Stimulated activated naive B cell treated with anti-CD40 and anti-IgM and Interleukin-4, amounts not matched to agents 10 μg/mL and 1 μg/mL and 100 μg/mL, for 72 hours (primary cell): ENCODE measurements at places on chromosomes 7 and 10.

DNA sequence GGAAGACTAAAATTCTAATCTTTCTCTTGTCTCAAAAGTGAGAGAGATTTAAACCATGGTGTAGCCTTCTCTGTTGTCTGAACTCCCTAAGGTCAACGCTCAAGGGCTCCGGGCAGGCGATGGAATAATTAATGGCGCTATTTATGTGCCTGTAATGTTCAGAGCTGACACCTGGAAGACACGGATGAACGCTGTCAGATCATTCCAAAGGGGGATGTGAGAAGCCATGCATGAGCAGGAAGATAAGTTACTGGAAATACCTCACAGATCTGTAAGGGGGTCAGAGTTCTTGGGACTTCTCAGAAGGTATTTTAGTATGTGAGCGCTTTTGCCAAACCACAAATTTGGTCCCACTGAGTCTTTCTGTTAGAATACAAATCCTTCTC lies 73.3 kb upstream of the MTPN start:
- no peak overlapping the region for H3K27ac ChIP-seq
- H3K27me3 ChIP-seq = no peaks in the 10 kb centered on the region
- no peaks in the 10 kb centered on the region for H3K4me1 ChIP-seq
- H3K4me3 ChIP-seq = no peak overlapping the region
- peaks cover 12% of the 10 kb centered on the region for H3K36me3 ChIP-seq
- no peak for DNase-seq

DNA sequence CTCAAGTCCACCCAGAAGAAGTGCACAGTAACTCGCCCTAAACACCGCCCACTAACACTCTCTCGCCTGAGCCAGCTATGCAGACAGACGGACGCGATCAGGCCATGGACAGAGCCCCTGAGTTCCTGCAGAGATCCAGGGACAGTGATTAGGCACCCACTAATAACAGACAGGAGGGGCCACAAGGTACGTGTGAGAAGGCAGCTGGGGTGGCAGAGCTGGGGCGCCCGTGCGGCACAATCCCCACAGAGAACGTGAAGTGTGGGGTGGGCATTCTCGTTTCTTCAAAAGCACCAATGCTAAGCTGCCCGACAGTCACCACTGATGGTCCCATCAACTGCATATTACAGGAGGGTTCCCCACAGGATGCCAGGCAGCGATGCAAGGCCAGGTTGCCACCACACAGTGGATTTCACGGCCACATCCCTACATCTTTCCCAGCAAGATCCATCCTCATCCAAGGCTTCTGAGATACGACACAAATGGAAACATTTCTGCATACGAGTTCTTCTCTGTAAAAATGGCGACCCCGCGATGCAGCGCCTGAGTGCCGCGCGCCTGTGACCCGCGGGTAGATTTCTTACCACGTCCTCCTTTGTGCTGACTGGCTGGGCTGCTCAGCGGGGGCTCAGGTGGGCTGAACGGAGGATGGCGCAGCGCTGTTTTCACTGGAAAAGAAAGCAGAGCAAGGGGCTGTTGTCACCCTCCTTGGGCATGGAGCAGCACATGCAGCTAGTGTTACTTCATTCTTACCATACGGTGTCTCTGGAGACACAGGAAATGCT lies 237.5 kb downstream of the TNS3 start:
- H3K4me1 ChIP-seq = no peaks in the 10 kb centered on the region
- H3K4me3 ChIP-seq = no peak overlapping the region
- H3K27ac ChIP-seq = no peak overlapping the region
- H3K36me3 ChIP-seq = peaks cover 38% of the 10 kb centered on the region
- DNase-seq = no peak
- H3K27me3 ChIP-seq = no peaks in the 10 kb centered on the region

DNA sequence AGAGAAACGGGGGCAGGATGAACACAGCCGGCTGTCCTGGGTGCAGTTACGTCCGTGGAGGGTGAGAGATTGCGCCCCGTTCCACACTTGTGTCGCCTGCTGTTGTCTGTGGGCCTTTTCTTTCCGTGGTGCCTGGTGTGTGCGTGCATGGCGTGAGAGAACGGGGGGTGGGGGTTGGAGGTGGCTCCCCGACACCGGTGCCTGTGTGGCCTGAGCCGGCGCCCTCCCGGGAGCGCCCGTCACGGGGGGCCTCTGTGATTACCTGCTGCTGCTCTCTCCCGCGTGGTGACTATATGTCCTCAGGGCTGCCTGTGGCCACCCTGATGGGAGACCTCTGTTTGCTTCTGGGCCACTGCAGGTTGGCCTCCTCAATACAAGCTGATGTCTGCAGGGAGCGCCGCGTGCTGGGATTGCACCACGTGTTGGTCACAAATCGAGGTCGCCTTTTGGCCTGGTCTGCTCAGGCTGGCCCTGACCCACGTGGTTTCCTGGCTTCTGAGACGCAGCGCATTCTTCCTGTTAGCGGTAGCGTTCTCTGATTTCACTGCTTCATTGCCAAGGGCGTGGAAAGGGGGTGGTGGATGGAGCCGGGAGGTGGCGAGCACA lies 10.9 kb upstream of the AP5Z1 start:
- H3K36me3 ChIP-seq = peaks cover 39% of the 10 kb centered on the region
- peaks cover under 1% of the 10 kb centered on the region for H3K4me1 ChIP-seq
- no peak overlapping the region for H3K4me3 ChIP-seq
- DNase-seq = no peak
- peak overlapping the region; percentile 70 for H3K27ac ChIP-seq

DNA sequence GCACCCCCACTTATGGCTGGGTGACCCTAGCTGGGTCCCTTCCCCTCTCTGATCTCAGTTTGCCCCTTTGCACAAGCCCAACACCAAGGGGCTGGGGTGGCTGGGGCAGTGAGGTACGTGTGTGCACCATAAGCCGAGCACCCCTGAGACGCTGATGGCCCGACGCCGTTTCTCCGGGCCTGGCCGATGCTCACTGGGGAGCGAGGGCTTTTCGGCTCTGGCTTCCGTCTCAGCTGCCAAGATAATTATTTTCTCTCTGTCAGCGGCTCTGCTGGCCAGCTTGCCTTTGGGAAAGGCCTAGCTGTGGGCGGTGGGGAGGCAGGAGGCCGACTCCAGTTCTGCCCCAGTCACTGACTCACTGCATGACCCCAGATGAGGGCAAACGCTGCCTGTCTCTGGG lies 91.0 kb downstream of the ZMIZ1 start:
- H3K4me1 ChIP-seq = peaks cover 3% of the 10 kb centered on the region
- no peak overlapping the region for H3K4me3 ChIP-seq
- DNase-seq = no peak
- H3K27ac ChIP-seq = no peak overlapping the region
- no peaks in the 10 kb centered on the region for H3K36me3 ChIP-seq

- peaks cover 36% of the 10 kb centered on the region for H3K36me3 ChIP-seq
- no peaks in the 10 kb centered on the region for H3K27me3 ChIP-seq
- H3K27ac ChIP-seq = no peak overlapping the region
These were observed 46.2 kb upstream of the AP5Z1 start for GRCh38 chr7:4729266-4729665.

DNA sequence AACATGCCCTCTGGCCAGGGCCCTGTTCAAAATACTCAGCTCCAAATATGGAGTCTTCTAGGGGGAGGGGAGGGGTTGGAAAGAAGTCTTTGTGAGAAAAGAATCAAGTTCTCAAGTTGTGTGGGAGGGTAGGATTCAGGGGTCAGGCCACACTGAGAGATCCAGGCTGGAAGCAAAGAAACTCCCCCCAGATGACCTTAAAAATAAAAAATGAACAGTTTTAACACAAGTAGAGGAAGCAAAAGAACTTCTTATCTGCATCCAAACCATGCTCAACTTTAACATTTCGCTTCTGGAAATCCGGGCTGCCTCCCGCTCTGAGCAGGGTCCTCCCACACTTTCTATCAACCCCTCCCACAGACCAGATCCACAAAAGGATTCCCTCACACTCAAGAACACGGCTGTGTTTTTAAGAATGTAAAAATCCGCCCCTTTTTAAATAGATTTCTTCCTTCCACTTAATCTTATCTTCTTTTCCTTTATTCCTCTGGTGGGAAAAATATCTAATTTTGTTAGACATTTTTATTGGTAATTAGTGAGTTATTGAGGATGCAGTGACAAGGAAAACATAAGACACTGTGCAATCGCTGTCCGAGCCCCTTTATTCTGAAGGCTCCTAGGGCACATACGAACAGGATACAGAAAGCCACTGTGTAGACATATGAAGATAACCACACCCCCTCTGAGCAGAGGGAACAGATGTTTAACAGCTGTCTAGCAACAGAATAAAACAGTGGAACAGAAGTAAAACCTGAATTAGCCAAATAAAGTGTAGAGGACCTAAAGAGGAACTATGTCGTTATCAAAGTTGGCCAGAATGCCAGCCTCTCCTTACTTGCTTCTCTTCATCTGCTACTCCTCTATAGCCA lies 43.8 kb downstream of the CYTH3 start:
- peak overlapping the region; percentile 17 for H3K4me3 ChIP-seq
- H3K36me3 ChIP-seq = no peaks in the 10 kb centered on the region
- H3K4me1 ChIP-seq = peaks cover 24% of the 10 kb centered on the region
- no peaks in the 10 kb centered on the region for H3K27me3 ChIP-seq
- peak overlapping the region; percentile 14 for H3K27ac ChIP-seq

GRCh38 chr10:71711052-71711623 lies 8.4 kb downstream of the C10orf105 start:
- no peaks in the 10 kb centered on the region for H3K36me3 ChIP-seq
- no peak for DNase-seq
- H3K4me1 ChIP-seq = peaks cover 42% of the 10 kb centered on the region
- H3K27me3 ChIP-seq = no peaks in the 10 kb centered on the region
- no peak overlapping the region for H3K27ac ChIP-seq

DNA sequence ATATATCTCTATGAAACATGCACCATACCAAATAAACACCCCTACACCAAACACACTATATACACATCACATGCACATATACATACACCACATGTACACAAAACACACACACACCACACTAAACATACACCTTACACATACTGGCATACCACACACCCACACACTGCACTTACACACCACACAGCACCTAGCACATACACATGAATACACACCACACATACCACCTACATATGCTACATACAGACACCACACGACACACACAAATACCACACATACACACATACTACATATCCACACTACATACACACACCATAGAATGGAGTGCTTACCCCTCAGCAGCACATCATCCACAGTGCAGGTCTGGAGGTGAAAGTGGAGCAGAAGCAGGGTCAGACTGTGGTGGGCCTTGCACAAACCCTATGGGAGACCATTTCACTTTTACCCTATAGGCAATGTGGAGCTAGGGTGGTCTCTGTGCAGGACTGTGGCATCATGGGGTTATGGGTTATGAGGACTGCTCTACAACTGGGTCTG lies 64.6 kb downstream of the WDFY4 start:
- peak overlapping the region; percentile 31 for H3K4me3 ChIP-seq
- H3K27me3 ChIP-seq = no peaks in the 10 kb centered on the region
- peak overlapping the region; percentile 1 for H3K27ac ChIP-seq
- peaks cover 92% of the 10 kb centered on the region for H3K4me1 ChIP-seq
- peaks cover 63% of the 10 kb centered on the region for H3K36me3 ChIP-seq

DNA sequence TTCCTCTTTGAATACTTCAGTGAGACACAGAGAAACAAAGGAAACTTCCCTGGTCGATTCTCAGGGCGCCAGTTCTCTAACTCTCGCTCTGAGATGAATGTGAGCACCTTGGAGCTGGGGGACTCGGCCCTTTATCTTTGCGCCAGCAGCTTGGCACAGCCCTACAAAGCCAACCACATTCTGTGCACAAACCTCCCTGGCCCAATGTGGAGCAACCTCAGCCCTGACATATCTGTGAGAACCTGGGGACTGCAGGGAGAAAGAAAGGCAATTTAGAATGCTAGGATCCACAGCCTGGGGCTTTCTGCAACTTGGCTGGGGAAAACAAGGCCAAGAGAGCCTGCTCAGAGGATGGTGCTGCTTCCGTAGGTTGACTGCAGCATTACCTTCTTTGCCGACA lies 63.5 kb upstream of the PRSS58 start:
- no peaks in the 10 kb centered on the region for H3K36me3 ChIP-seq
- no peak overlapping the region for H3K4me3 ChIP-seq
- peaks cover 12% of the 10 kb centered on the region for H3K27me3 ChIP-seq
- peaks cover 6% of the 10 kb centered on the region for H3K4me1 ChIP-seq
- DNase-seq = no peak

- no peaks in the 10 kb centered on the region for H3K36me3 ChIP-seq
- H3K4me1 ChIP-seq = peaks cover 54% of the 10 kb centered on the region
- H3K27me3 ChIP-seq = no peaks in the 10 kb centered on the region
- peak overlapping the region; percentile 81 for H3K27ac ChIP-seq
These were observed 7.5 kb upstream of the INTS1 start for GRCh38 chr7:1511444-1512422.

- H3K4me3 ChIP-seq = no peak overlapping the region
- no peaks in the 10 kb centered on the region for H3K27me3 ChIP-seq
- no peak for DNase-seq
These were observed 34.1 kb downstream of the REEP3 start for GRCh38 chr10:63555330-63555729.

- DNase-seq = no peak
- H3K27me3 ChIP-seq = no peaks in the 10 kb centered on the region
- no peak overlapping the region for H3K4me3 ChIP-seq
- H3K4me1 ChIP-seq = no peaks in the 10 kb centered on the region
These were observed 344.7 kb upstream of the GALNT17 start for GRCh38 chr7:70787286-70787685.

GRCh38 chr10:76310588-76311080 lies 879.2 kb downstream of the LRMDA start:
- no peak for DNase-seq
- no peaks in the 10 kb centered on the region for H3K27me3 ChIP-seq
- H3K4me3 ChIP-seq = no peak overlapping the region
- H3K4me1 ChIP-seq = no peaks in the 10 kb centered on the region
- H3K36me3 ChIP-seq = no peaks in the 10 kb centered on the region
- H3K27ac ChIP-seq = no peak overlapping the region

- peaks cover 2% of the 10 kb centered on the region for H3K36me3 ChIP-seq
- no peak overlapping the region for H3K27ac ChIP-seq
- peaks cover 14% of the 10 kb centered on the region for H3K4me1 ChIP-seq
- no peaks in the 10 kb centered on the region for H3K27me3 ChIP-seq
- no peak for DNase-seq
These were observed 69.0 kb downstream of the TAF3 start for GRCh38 chr10:7887174-7887816.

DNA sequence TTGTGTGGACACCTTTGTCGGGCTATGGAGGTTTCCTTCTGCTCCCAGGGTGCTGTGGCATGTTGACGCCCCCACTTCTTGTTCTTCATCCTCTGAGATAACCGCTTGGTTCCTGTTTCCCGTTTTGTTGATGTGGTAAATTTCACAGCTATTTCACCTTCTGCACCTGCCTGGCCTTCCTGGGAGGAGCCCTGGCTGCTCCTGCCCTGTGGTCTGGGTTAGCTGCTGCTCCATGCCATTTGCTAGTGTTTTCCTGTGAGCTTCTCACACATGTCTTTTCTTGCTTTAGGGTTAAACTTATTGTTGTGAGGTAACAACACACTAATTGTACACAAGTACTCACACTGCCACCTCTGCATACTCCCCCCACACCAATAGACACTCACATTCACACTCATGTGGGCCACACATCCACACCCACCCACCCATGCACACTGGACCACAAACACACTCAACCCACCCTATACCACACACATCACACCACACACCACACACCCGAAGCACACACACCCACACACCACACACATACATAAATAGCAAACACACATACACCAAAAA lies 46.5 kb upstream of the MSMB start:
- H3K27me3 ChIP-seq = no peaks in the 10 kb centered on the region
- H3K4me3 ChIP-seq = no peak overlapping the region
- H3K36me3 ChIP-seq = no peaks in the 10 kb centered on the region
- peaks cover 6% of the 10 kb centered on the region for H3K4me1 ChIP-seq
- no peak for DNase-seq
